ENCODE measurements at places on chromosomes 4 and X.

- no peak for DNase-seq
These were observed 11.0 kb upstream of the CXCL2 start for GRCh38 chr4:74109870-74110605.

- DNase-seq = no peak
These were observed 119.1 kb downstream of the MBNL3 start for GRCh38 chrX:132369617-132370326.

GRCh38 chr4:76525751-76526150, 90.7 kb downstream of the SHROOM3 start:
- DNase-seq = no peak

DNA sequence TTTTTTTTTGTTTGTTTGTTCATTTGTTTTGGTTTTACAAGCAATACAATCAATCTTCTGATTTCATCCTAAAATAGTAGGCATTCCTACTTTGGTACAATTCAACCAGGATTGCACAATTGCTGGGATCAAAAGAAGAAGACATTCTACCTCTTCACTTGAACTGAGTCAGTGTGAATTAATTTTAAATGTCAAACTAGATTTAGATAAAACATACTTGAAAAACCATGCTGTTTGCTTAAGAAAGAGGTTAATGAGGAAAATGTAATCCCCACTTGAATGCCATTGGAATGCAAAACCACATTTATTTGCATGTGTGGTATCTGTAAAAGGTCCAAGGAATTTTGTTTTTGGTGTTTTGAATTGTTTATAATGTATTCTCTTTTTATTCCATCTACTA, 40.5 kb downstream of the HAND2 start:
- DNase-seq = no peak

- DNase-seq = no peak
These were observed 276.5 kb upstream of the GK2 start for GRCh38 chr4:79684516-79684915.

All from stimulated activated CD4-positive, alpha-beta T cell treated with anti-CD3 and anti-CD28 coated beads, Interleukin-12 subunit alpha, Interleukin-12 subunit beta, amount 100 ng/mL, for 48 hours (primary cell).